ENCODE measurements at places on chromosomes 1 and 21.

DNA sequence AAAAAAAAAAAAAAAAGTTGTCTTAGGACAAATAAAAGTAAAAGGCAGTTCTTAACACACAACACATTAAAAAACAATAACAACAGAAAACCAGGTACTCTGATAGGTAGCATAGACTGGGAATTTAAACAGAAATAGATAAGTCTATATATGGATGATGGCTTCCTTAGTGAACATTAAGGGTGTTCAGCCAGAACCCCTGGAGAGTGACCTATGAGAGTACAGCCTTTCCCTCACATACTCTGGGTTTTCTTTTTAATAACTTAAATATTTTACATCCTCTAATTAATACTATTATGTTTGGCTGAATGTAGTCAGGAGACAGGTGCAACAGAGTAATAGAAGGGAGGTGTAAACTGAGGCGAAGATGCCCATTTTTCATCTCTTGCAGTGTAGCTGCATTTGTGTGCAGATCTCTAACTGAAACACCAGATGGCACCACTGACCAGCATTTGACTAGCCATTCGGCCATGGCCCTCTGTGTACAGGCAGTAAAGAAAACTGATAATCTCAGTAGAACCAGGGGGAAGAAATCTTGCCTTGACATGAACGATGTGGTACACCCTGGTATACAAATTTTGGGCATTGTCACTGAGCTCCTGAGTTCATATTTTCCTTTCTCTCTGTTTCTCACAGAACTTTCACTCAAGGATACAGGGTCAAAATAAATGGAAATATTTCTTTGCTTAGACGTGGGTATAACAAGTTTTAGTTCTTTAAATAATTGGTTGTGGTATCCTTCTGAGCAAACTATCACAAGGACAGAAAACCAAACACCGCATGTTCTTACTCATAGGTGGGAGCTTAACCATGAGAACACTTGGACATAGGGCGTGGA lies 7.6 kb downstream of the TTF2 start:
- DNase-seq = no peak

GRCh38 chr1:2384941-2385481 lies 6.3 kb downstream of the MORN1 start:
- no peak for DNase-seq

DNA sequence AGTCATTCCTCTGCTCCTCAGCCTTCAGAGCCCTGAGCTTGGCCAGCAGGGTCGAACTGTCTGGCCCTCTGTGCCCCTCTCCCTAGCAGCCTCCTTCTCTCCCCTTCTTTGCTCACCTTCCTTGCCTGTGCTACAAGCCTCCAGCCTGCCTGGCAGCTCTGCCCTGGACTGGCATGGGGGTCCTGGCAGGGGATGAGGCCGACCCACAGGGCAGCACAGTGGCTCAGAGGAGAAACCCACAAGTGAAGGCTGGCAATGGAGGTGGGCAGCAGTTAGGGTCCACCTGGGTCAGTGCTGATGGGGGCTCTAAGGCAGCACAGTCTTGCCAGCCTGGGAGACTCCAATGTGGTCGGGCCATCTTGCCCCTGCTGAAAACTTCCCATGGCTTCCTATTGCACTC lies 274.2 kb downstream of the GRIK3 start:
- no peak for DNase-seq

DNA sequence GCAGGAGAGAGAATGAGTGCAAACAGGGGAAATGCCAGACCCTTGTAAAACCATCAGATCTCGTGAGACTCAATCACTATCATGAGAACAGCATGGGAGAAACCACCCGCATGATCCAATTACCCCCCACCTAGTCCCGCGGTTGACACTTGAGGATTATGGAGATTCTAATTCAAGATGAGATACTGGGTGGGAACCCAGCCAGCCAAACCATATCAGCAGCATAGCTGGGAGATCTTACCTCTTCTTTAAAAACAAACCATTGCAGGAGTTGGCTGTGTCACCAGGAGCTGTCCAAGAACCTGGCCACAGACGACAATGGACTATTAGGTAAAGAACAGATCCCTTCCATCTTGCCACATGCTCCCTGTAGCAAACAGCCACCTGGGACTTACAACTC lies 422.7 kb downstream of the MATN1 start:
- no peak for DNase-seq

- no peak for DNase-seq
Observed at GRCh38 chr1:231193710-231194340, 32.0 kb downstream of the TRIM67 start.

GRCh38 chr1:180935326-180936109 lies 22.8 kb downstream of the KIAA1614 start:
- no peak for DNase-seq

DNA sequence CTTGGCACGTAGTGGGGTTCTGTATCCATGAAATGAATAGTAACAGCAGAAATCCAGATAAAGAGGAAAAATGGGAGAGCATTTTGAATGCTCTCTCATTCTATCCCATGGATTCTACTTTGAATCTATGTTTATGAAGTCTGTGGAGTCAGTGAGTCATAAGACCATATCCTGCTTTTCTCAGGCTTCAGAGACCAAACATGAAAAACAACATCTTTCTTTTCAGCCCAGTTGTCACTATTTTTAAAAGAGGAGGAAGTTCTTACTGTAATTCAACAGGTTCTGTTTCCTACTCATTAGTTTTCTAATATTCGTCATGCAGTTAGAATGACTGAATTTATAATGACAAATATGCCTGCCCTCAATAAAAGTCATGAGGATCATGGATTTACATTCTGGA lies 39.4 kb upstream of the CD55 start:
- DNase-seq = no peak

DNA sequence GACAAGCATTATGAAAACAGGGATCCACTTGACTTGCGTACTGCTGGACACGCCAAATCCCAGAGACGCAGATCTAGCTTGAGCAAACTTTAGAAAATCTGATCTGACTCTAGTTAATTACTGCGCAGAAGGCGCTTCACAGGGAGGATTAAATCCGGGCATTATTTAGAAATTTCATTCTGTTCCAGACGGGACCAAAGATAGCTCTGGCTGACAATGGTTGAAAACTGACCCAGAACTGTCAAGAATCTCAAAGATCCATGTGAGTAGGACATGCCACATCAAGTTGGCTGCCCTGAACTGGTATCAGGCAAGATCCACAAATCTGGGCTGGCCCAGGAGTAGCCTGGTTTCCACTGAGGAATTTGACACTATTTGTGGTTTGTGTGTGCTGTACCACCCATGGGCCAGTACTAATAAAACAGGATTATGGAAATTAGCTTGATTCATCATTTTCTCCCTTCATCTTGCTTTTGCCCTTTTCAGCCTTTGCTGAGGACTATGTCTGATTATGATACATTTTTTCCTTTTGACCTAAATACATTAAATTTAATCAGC lies 171.0 kb downstream of the VAV3 start:
- no peak for DNase-seq

DNA sequence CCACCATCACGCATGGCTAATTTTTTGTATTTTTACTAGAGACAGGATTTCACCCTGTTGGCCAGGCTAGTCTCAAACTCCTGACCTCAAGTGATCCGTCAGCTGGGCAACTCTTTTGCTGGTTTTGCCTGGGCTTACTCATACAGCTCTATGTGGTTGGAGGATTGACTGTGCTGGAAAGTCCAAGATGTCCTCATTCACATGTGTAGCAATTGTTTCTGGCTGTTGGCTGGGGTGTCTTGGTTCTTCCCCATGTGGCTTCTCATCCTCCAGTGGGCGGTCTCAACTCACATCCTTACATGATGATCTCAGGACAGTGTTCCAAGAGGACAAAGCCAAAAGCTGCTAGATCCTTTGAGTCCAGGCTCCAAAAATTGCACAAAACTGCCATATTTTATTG lies 53.3 kb downstream of the TEX35 start:
- DNase-seq = no peak

- no peak for DNase-seq
Observed at GRCh38 chr1:207578796-207579435, 66.0 kb upstream of the CR1L start.

DNA sequence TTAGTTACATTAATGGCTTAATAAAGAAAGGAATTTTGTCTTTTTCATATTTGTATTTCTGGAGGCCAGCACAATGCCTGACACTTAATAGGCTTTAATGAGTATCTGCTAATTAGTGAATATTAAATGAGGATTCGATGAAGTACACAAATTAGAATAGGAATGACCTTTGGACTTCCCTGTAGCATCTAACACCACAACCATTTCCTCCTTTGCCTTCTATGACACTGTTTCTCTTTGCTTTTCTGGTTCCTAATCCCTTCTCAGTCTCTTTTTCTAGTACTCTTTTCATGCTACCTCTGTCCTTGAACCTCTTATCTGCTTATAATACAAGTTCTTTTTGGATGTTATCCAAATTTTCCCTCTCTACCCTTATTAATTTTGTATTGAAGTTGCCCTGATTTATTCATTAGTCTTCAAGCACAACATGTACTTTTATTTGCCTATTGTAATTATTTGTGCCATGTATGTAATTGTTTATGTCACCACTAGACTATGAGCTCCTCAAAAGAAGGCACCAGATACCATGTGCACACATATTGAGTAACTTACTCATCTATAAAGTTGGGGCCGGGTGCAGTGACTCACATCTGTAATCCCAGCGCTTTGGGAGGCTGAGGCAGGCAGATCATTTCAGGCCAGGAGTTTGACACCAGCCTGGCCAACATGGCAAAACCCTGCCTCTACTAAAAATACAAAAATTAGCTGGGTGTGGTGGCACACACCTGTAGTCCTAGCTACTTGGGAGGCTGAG lies 23.8 kb downstream of the RPS27 start:
- no peak for DNase-seq

GRCh38 chr1:61491497-61491896 lies 233.4 kb downstream of the TM2D1 start:
- no peak for DNase-seq

DNA sequence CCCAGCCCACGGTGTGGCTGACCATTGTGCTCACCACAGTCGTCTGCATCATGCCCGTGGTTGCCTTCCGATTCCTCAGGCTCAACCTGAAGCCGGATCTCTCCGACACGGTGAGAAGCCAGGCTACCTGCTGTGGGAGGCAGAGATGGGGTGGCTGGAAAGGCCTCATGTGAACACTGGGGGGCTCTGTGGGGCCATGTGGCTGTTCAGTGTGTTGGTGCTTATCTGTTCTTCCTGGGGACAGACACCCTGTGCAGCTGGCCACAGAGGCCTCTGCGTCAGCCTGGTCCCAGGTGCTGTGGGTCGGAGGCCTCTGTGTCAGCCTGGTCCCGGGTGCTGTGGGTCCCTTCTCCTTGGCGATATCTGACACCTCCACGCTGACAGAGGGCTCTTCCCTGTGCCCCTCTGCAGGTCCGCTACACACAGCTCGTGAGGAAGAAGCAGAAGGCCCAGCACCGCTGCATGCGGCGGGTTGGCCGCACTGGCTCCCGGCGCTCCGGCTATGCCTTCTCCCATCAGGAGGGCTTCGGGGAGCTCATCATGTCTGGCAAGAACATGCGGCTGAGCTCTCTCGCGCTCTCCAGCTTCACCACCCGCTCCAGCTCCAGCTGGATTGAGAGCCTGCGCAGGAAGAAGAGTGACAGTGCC lies 23.2 kb downstream of the ATP8B2 start:
- no peak for DNase-seq
